ENCODE measurements at places on chromosomes 13 and 19.
A peak's percentile ranks its signal among the peaks of the same experiment; 100 is the strongest.

GRCh38 chr19:1752757-1753728 lies at the start of gene ONECUT3:
ONECUT3 (plus strand) TSS chr19:1753506; CDS start chr19:1753663, 157 bp downstream.
- DNase-seq: no peak

GRCh38 chr13:42071672-42072419 lies 23.4 kb downstream of the DGKH start:
- peak; percentile 53 for DNase-seq

GRCh38 chr19:33214596-33214995 lies 11.1 kb downstream of the SLC7A10 start:
- peak; percentile 61 for DNase-seq

DNA sequence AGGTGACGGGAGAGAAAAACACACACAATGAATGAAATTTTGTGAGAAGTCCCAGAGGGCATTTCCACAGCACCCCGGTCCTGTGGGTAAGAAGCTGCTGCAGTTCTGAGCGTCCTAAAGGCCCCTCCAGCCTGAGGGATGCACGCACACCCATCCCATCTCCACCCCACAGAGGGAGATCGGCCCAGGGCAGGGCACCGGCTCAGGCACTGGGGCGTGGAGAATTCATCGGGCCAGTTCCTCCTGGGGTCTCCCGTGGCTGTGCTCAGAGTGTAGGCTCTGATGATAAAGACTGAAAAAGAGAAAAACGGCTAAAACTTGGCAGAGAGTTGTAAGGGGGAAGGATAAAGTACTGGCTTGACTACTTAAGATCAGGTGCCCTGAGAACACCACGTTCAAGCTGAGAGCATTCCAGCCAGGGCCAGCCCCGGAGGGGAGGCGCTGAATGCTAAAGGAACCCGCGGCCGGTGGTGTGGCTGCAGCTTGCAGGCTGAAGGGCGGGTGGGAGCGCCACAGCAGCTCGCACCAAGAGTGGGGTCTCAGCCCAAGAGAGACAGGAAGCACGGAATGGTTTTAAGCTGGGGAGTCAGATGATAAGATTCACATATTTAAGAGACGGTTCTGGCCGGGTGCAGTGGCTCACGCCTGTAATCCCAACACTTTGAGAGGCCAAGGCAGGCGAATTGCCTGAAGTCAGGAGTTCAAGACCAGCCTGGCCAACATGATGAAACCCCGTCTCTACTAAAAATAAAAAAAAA lies 121.9 kb upstream of the SPACA7 start:
- no peak for DNase-seq

DNA sequence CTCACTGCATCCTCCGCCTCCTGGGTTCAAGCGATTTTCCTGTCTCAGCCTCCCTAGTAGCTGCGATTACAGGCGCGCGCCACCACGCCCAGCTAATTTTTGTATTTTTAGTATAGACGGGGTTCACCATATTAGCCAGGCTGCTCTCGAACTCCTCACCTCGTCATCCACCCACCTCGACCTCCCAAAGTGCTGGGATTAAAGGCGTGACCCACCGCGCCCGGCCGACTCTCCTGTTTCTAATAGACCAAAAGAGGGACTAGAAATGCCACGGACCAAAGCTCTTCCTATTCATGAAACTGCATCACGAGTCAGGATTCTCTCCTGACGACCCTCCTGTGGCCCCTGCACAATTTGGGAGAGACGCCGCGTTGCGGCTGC lies 563 bp downstream of the ZNF43 start:
- DNase-seq: no peak

DNA sequence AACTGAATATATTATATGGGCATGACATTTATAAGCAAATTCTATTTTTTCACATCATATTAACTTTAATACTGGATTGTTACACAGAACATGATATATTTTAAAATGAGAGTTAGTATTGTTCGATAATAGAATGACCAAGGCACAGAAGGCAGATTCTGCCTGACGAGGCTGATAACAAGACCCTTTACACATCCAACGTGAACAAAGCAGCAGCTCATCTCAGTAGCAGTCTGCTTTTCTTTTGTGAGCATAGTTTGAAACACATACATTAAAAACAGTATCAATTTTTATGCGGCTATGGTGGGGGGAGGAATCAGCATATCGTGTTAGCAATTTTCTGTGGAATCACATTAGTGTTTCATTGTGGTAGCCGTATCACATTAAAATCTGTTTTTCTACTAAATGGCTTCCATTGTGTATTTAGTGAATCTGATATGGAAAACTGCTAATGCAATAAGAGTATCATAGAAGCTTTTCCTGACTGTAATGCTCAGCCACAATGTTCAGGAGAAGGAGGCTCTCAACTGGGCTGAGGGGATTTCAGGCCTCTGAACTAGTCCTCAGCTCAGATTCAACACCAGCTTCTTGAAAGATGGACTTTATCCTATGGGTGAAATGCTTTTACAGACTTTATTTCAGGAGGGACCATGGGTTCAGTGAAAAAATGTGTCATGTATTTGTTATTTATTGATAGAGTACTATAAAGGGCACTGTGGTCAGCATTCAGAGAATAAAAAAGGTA lies 4.0 kb downstream of the SMAD9 start:
- DNase-seq: no peak

DNA sequence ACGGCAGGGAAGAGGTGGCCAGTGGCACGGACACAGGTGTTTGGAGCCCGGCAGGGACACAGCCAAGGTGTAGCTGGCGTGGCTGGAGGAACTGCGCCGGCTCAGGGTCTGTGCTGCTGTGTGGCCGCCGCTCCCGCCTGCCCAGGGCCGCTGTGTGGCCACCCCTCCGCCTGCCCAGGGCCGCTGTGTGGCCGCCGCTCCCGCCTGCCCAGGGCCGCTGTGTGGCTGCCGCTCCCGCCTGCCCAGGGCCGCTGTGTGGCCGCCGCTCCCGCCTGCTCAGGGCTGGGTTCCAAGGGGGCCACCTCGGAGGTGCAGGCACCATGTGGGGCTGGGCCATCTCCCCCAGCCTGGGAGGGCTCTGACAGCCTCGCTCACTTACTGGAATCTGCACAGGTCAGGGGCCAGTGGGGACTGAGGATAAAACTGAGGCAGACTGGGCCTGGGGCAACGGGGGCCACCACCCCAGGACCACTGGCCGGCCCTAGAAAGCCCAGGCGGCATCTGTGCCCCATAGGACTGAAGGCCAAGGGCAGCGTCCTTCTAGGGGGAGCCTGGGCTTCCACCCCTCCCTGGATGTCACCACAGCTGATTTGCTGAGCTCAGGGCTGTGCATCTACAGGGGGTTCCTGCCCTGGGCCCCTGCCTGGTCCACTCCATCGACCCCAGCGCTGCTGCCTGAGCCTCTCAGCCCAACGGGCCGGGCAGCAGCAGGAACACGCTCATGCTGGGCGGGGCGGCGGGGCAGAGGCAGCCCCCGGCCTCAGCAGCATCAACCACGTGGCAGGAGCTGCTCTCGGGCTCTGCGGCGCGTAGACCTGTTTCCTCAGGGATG lies 21.5 kb downstream of the C13orf46 start:
- DNase-seq: no peak

DNA sequence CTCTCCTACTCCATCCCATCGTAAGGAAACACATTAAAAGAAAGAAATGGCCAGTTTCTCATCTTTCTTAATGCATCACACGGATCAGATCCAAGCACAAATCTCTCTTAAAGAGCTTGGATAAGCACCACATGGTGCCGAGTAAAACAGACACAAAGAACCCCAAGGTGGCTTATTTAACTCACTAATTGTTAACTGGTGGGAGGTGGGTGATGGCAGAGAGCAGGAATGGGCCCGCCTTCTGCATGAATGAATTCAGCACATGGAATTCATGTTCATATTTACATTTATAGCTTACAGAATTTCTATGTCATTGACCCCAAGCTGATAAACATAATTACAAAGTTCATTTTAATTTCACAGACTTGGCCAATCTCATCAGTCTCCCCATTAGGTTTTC lies 89.9 kb downstream of the MZT1 start:
- DNase-seq: peak; percentile 11

- no peak for DNase-seq
Measured at GRCh38 chr13:51885651-51886050, 23.9 kb downstream of the CCDC70 start.

DNA sequence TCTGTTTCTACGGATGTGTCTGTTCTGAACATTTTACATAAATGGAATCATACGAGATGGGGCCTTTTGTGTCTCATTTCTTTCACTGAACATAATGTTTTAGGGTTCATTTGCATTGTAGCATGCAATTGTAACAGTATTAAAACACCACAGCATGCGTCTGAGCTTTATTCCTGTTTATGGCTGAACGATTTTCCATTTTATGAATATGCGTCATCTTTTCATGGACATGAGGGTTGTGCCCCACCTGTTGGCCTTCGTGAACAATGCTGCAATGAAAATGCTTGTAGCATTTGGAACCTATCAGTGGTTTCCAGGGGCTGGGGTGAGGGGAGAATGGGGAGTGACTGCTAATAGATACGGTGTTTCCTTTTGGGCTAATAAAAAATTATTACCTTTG lies 5.1 kb downstream of the OR10H1 start:
- DNase-seq: no peak
